Naive B cell (primary cell): ENCODE measurements at places on chromosomes 2 and 18. TPM values are rescaled to one million over a fixed set of nuclear protein-coding genes. Genes with fewer than 3 reads are reported as not detected.

GRCh38 chr2:32478889-32479620 is 122.2 kb downstream of the BIRC6 start:
- no peak for DNase-seq

- no peak for DNase-seq
These were observed 33.8 kb downstream of the RNF144A start for GRCh38 chr2:6951046-6951445.

- no peak for DNase-seq
These were observed 184.9 kb downstream of the RTP5 start for GRCh38 chr2:242054406-242054805.

DNA sequence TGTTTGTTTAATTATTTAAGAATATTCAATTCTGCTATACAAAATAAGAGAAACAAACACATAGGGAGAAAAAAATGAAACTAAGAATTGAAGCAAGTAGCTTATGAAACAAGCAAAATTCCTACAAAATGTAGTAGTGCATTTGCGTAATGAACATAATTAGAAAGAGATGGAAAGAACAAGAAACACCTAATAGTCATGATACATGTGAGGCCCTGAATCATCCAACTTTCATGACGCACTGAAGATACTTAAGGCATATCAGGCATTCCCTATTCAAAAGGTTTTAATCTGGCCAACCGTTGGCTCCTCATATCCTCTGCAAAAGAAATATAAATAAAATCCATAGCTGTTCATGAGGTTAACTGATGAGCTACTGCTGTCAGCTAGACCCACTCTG is 14.5 kb upstream of the NAB1 start:
- DNase-seq, result no peak

Gene NAPG
- polyA plus RNA-seq, result 14.7 TPM

Gene GALNT5
- not detected for polyA plus RNA-seq

Gene WNT10A
- polyA plus RNA-seq, result 23.9 TPM
